ENCODE measurements at places on chromosomes 12 and 14.

DNA sequence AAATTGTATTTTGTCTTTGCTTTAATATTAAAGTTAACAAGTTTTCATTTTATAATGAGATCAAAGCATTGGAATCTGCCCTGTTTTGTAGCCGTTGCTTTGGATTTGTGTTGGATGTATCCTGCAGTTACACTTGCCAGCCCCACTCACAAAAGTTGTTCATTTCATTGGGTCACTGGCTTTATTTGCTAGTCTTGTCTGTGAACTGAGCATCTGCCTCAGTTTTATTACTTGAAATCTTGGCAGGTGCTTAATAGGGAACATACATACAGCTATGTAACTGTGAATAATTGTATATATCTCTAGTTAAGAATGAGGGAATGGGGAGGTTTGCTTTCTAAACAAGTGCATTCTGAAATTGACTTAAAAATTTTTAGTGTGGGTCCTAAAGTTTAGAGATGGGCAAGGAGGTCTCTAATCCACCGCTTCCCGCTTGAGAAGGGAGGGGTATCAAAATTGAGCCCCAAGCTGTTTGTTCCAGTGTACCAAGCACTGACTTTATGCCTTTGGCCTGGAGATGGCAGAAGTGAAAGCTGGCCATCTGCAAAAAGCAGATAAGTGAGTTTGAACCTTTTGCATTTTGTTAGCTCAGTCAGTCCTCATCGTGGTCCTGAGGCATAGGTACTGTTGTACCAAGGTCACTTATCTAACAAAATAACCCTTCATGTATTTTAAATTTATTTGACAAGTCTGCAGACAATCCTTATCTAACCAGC is 9.3 kb downstream of the EIF5 start:
- DNase-seq = no peak

DNA sequence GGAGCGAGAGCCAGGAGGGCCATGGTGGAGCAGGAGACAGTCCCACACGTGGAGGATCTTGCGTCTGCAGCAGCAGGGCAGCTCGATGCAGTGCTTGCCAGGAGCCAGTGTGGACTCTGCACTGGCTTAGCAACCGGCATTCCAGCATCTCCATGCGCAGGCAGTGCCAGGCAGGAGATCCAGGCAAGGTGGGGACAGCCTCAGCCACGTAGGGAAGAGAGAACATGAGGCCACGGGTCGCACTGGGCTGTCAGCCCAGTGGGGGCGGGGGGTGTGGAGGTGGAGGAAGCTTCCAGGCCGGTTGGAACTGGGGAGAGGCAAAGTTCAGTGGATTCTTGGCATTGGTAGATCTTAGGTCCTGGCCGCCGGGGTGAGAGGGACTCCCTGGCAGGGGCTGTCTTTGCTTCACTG is 121.0 kb upstream of the EVL start:
- no peak for DNase-seq

DNA sequence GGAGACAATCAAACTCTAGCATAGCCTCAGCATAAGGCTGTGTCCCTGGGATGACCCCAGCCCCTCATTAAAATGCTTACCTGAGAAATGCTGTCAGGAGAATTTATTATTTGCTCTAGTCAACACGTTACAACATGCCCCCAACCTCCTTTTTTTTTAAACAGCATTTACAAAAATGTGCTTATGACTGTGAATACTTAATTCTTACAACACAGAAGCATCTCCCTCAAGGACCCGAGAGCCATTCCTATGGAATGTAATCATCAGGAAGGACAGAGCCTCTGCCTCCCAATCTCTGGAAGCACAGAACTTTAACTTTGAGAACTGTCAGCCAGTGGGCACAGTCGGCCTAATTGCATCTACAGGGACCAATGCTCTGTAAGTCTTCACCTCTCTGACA is 136.6 kb upstream of the OVCH1 start:
- no peak for DNase-seq

- no peak for DNase-seq
These were observed 5.3 kb downstream of the NTF3 start for GRCh38 chr12:5437182-5437583.

- no peak for DNase-seq
These were observed 910.0 kb downstream of the TMEM121 start for GRCh38 chr14:106436310-106436905.

DNA sequence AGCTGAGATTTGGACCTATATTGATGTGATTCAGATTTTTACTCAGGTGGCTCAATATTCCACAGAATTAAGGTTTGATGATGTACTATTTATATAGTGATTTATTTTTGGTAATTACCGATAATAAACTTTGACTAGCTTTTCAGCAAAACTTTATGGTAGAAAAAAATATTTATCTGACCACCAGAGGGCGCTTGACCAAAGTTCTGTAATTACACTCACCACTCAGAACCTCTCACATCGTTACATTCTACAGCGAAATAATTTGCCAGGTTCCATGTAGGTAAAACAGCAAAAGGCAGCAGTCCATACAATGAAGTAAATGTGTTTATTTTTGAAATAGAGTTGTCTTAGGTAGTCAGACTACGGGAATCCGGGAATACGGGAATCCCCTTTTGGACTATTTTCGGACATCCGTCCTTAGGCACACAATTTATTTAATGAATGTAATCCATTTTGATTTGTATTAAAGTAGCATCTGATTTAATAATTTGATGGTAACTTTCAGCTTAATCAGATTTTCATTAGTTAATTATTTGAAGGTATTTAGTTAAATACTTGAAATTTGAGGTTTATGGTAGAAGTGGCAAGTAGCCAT is 143.0 kb upstream of the DDHD1 start:
- no peak for DNase-seq

DNA sequence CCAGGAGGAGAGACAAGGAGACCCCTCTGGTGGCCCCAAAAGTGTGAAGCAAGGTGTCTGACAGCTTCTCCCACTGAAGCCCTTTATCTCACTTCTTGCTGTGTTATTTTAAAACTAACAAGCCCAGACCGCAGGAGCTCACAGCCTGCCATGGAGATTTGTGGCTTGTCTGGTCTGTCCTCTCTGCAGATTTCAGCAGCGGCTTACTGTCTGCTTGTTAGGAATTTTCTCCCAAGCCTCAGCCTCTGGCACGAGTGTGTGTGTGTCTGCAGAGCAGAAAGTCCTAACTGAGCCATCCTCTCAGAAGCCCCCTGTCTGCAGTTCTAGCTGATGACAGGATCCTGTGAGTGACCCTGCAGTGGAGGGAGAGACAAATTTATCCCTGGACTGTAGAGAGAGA is 87.9 kb upstream of the HSPB8 start:
- no peak for DNase-seq

DNA sequence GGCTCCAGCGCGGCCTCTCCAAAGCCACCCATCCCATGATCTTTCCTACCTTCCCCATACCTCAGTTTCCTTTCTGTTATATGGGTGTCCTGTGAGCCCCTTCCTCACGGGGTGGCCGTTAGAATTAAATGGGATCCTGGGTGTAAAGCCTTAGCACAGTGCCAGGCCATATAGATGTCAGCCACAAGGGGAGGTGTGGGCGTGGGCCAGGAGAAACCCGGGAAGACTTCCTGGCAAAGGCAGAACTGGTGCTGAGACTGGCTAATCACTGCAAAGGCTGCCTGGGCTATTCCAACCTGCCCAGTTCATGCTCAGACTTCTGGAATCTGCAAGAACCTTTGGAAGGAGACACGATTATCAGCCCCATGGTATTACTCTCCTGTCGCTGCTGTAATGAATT is 11.0 kb upstream of the NCOR2 start:
- no peak for DNase-seq

GRCh38 chr14:75301666-75302325 is 23.2 kb downstream of the FOS start:
- no peak for DNase-seq

GRCh38 chr12:56086096-56086495 is 6.1 kb downstream of the ERBB3 start:
- no peak for DNase-seq

GRCh38 chr12:79552192-79552591 is 138.6 kb downstream of the PAWR start:
- DNase-seq = no peak

DNA sequence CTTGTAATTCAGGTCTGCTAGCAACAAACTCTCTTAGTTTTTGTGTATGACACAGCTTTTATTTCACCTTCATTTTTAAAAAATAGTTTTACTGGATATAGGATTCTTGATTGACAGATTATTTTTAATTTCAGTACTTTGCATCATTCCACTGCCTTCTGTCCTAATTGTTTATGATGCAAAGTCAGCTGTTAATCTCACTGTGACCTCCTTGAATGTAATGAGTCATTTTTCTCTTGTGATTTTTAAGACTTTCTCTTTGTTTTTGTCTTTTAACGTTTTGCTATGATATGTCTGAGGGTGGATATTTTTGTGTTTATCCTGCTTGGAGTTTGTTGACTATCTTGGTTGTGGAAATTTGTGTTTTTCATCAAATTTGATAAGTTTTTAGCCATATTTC is 126.3 kb upstream of the FBXO33 start:
- no peak for DNase-seq

DNA sequence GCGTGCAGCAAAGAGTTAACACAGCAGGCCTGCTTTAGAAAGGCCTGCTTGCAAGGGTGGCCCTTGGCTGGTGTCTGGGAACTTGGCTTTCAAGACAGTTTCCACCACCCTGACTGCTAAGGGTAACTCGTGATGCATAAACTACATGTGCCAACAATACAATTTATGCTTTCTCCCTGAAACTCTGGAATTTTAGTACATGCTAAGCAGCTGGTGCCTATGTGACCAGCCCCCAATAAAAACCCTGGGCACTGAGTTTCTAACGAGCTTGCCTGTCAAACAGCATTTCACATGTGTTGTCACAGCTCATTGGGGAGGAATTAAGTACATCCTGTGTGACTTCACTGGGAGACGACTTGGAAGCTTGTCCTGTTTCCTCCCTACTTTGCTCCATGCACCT is 133.1 kb downstream of the SLC5A8 start:
- no peak for DNase-seq

- no peak for DNase-seq
These were observed 23.9 kb upstream of the C12orf42 start for GRCh38 chr12:103519632-103520031.

DNA sequence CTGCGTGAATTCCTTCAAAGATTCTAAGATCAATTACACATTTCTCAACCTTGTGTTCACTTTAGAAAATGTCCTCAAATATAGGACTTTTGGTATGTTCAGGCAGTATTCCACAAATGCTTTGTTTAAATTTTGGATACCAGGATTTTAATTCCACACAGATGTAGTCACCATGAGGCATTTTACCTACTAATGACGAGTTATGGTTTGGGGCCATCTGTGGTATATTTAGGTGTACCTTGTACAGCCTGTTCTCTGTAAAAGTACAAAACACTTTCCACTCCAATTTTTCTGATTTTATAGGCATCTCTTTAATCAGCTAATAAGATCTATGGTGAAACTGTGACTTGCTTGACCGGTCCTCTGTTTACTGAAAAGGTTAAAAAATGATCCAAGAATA is 275.7 kb upstream of the PRICKLE1 start:
- DNase-seq = no peak

DNA sequence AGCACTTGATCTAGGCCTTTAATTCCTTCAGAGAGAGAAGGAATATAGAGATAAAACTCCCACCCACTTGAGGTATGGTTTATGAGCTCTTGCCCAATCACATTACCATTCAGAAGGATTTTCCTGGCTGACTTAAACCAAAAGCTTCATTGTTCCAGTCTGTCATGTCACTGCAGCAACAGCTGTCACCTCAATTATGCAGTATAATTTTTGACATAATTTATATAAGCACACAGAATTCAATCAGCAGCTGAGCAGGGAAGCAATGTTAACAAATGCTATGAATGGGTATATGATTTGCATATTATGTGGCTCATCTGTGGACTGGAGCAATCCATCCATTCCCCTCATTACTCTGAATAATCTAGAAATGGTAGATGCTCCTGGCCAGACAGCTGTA is 40.3 kb downstream of the CBX5 start:
- DNase-seq = peak; percentile 91

GRCh38 chr14:52003324-52003723 is 14.0 kb downstream of the RTRAF start:
- DNase-seq = no peak

- peak; percentile 17 for DNase-seq
These were observed 70.1 kb downstream of the SLC6A15 start for GRCh38 chr12:84842406-84843013.

DNA sequence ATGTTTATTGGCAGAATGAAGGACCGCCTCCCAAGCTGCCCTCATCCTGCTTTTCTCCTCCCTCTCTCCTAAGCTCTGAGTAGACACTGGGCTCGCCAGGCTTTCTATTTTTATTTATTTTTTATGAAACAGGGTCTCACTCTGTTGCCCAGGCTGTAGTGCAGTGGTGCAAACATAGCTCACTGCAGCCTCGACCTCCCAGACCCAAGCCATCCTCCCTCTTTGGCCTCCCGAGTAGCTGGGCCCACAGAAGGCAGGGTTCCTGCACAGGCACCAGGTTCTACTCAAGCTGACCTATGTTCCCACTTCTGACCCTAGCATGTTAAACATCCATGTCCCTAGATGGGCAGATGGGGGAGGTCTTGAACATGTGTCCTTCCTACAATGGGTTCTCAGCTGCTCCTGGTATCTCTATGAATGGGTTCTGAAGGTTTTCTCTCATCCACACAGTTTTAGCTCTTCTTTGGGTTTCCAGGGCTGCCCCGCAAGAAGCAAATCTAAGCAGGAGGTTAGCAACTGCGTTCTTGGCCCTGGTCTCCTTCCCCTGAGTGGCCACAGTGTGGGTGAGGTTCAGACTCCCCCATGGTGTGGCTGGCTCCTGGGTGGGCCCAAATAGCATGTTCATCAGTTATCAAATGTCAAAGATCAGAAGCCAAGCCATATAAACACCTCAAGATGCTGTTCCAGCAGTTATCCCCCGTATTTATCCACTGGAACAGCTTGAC is 167.3 kb downstream of the ZFP36L1 start:
- no peak for DNase-seq

DNA sequence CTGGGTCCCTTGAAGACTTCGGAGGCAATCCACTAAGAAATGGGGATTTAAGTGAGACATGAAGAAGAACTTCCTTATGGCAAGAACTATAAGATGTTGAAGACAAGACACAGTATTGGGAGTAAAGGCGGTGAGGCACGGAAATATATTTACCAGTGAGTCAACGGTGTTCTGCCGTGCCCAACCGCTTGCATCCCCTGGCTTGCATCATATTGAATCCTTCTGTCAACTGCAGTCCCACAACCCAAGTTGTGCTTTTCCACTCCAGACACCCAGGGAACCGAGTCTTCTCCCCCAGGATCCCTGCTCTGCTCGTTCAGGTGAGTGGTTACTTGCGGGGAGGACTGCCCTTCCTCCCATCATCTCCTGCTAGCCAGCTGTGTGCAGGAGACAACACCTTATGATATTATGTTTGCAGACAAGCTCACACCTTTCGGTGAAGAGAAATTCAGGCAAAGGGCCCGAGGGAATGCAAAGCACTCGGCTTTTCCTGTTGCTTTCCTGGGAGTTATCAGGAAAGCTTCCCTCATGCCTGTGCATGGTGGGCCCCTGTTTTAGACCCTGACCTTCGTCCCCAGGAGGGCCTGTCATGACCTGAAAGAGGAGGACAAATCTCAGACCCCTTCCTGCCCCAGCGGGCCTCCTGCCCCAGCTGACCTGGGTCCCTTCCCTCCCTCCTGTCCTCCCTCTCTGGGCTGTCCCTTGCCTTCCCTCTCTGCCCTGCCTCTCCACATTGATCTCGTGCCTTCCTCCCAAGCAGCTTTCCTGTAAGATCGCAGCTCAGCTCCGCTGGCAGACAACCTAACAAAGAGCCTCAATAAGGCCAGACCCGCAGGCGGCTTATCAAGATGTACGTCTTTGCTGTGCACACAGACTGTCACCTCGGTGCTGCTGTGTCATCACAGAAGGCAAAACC is 4.3 kb upstream of the LRTM2 start:
- no peak for DNase-seq

Measured in NCI-H524 treated with DMSO at 0.1 percent for 48 hours (cell line).